Activated CD4-positive, alpha-beta T cell treated with anti-CD3 and anti-CD28 coated beads, Interleukin-2, amount 50 U/mL, for 24 hours (primary cell): ENCODE measurements at places on chromosomes 4 and X.

DNA sequence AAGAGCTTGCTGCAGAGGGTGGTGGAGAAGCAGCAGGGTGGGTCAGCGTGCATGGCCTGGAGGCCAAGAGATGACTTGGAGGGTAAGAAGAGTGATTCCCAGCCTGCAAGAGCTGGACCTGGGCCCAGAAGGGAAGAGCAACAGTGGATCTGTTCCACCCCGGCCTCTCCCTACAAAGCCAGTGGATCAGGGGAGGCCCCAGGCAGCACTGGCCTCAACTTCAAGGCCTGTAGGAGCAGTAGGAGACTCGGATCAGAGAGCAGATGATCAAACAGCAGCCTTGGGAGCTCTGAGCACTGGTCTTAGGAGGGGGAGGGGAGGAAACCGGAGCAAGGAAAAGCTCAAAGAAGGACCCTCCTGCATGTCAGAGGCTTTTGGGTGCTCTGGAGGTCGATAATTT lies 7.6 kb downstream of the L1CAM start:
- DNase-seq, result no peak

GRCh38 chr4:168805341-168805740 lies 204.7 kb downstream of the CBR4 start:
- DNase-seq, result no peak

- no peak for DNase-seq
These were observed 14.3 kb downstream of the LRPAP1 start for GRCh38 chr4:3517731-3518510.

- DNase-seq, result no peak
These were observed 32.0 kb downstream of the CEP135 start for GRCh38 chr4:55980725-55981124.

GRCh38 chrX:133402042-133402453 lies 13.2 kb downstream of the GPC4 start:
- no peak for DNase-seq

- DNase-seq, result no peak
These were observed 8.0 kb upstream of the VAMP7 start for GRCh38 chrX:155873188-155873587.

DNA sequence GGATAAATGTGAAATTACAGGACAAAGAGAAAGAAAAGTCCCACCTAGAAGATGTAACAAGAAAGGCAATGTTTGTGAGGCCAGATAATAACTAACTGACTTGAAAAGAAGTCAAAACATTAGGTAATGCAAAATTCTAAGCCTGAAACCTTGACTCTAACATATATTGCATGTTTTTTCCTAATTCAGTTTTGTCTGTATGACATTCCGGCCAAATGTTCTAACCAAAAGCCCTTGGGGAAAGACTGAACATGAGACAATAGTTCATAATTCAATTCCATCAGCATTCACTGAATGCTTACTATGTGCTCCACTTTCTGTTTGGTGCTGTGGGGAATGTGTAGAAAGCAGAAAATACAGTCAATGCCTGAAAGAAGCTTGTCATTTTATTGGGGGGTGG lies 84.8 kb upstream of the PLAC1 start:
- DNase-seq, result no peak

DNA sequence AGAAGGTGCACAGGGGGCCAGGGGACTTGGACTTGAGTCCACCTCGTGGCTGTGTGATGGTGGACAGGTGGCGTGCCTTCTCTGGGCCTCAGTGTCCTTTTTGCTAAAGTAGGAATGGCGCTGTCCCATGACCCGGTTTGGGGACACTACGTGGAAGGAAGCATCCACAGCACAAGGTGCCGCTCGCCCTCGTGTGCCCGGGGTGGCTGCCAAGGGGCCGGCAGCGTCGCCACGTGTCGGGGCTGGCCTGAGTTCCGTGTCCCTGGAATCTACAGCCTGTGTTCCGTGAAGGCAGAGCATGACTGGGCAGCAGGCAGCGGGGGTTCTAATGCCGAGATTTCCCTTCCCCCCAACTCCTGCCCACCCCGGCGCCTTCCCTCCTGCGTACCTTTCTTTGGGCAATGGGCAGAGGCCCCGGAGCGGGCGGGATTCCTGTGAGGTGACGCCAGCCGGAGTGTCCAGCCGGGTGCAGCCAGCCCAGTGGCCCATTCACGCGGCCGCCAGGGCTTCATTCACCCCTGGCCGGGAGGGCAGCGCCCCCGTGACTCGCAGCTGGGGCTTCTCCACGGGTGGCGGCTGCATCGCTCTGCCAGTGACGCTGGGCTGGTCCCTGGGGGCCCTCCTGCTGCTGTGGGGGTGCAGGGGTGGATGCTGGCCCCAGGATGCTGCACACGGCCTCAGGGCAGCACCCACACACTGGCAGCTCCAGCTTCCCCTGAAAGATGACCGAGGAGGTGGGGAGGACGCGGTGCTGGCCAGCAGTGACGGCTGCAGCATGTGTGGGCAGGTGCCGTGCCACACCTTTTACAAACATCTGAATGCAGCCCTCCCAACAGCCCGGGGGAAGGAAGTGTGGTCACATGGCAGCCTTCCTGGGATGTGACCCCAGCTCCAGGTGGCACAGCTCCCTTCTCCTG lies 21.2 kb downstream of the DOK7 start:
- no peak for DNase-seq

DNA sequence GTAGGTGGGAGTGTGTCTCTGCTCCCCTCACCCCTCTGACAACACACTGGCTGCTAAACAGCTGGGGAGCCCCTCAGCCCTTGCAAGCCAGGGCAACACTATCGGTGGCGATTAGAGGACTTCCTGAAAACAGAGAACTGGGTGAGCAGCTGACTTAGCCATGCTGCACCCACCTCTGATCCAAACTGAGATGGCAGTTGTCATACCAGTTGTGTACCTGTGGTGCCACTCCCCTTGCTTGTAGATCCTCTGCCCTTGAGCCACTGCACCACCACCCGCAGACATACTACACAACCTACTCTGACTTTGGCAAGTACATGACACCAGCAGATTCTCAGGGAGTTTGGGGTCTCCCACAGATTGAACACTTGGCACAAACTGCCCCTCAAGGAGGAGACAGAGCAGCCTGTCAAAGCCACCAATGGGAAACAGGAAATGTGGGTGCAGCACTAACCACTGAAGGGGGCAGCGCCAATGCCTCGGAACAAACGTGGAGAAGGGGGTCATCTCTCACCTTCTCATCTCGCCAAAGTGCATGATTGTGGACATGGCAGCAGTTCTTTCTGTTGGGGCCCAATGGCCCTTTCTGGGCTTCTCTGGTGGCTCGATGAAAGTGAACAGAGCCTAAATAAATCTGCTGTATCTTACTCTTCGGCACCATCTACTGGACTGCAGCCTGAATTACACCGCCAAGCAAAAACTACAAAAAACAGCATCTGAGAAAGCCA lies 119.8 kb downstream of the NEK1 start:
- DNase-seq, result no peak

DNA sequence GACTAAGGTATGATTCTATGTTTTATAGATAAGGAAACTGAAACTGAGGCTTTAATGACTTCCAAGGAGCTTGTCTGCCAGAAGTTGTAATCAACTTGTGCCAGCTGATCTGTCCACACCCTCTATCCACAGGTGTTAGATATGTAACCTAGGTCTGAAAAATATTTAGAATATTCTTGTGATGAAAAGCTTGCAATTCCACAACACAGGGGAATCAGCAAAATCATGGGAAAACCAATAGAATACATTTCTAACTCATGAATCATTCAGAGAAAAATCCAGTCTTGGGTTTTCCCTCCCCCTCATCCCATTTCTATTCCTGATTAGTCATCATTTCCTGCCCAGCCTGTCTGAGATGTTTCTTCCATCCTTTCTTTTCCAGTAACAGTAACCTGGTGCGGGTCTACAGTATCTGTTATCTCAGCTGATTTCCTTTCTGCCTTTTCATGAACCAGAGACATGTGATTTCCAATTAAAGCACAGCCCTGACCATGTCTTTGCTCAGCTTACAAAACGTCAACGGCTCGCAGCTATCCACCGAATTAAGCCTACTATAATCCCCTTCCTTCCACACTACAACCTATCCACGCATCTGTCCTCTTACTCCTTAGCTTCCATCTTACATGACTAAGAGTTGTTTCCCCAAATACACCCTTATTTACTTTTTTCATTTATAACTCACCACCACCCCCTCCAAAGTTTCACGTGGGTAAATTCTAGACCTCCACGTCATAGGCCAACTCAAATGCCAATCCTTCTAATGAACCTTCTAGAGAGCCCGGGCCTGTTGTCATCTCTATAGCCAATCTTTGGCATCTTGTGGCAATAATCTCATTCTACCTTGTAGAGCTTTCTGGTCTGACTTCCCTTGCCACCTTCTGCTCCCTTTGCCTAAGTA lies 961 bp upstream of the NOCT start:
- no peak for DNase-seq

- no peak for DNase-seq
These were observed 18.6 kb upstream of the FRMD7 start for GRCh38 chrX:132146456-132146855.

DNA sequence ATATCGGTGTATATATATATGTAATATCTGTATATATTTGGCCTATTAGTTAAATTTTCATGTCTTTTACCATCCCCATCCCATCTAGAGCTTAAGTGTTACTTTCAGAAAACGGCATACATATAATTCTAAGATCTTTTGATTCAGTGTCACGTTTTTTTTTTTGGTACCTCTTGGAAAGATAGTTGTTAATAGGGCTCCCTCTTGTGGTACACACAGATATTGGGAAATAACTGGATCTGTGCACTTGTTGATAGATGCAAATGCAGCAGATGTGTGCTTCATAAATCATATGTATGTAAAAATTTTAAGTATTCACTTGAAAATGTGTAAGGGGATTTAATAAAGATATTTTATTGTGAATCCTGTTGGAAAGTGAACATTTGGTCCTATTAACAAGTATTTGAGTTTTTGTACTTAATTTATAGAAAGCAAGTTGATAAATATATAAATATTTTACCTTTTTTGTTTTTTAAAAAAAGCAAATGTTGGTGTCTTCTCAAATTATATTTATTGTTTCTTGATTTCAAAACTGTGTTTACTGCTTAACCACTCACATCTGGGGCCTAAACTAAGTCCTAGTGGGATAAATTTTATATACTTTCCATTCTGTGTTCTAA lies 74.7 kb downstream of the PAQR3 start:
- DNase-seq, result no peak

- DNase-seq, result no peak
These were observed 17.6 kb upstream of the GTPBP6 start for GRCh38 chrX:336227-336626.

GRCh38 chrX:110267874-110268273 lies 50.0 kb downstream of the AMMECR1 start:
- no peak for DNase-seq

DNA sequence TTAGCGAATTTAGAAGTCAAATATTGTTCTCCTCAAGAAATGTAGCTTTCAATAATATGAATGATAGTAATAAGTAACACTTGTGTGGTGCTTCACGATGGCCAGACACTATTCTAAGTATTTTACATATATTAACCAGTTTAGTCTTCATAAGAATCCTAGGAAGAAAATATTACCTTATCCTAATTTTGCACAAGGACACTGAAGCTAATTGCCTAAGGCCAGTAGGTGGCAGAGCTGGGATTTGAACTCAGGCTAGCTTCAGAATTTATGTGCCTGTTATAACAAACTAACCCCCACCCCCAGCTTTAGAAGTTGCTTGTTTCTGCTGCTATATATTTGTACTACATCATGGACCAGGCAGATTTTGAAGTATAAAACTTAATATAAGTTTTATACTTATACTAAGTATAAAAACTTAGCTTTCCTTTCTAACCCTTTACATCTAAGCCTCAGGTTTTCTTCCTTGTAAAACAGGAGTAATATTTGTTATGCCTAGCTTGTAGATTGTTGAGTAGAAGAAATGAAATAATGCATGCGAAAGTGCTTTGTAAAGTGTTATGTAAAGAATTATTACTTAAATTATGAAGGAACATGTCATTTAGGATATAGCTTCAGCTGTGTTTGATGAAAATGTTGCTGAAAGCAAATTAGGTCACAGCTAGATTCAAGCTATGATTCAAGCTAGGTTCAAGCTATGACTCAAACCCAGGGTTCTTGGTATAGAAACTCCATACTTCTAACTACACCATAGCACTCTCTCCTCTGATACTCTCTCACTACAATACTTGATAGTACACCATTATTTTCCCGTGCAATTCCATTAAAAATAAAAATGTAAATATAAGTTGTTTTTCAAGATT lies 4.2 kb upstream of the CDS1 start:
- DNase-seq, result no peak

DNA sequence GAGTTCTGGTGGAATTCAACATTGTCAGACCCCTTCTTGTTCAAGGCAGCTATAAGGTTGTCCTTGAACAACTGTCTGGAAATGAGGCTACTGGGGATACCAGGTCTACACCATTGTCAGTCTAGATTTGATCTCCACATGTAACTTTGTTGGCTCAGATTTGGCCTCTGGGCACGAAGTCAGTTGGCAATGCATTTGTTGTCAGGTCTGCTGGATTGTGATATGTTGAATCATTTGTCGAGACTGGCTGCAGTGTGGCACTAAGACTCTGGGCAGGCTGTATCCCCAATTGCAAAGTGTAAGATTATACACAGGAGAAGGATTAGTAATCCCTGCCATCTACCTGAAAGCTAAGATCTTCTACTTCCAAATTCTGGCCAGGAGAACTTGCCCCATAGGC lies 26.5 kb downstream of the ZNF81 start:
- no peak for DNase-seq
